ENCODE measurements at places on chromosomes 1 and 21.

GRCh38 chr1:222239130-222239529, 308.8 kb downstream of the HHIPL2 start:
- DNase-seq = no peak

- no peak for DNase-seq
Observed at GRCh38 chr1:22277662-22278061, 134.8 kb upstream of the WNT4 start.

DNA sequence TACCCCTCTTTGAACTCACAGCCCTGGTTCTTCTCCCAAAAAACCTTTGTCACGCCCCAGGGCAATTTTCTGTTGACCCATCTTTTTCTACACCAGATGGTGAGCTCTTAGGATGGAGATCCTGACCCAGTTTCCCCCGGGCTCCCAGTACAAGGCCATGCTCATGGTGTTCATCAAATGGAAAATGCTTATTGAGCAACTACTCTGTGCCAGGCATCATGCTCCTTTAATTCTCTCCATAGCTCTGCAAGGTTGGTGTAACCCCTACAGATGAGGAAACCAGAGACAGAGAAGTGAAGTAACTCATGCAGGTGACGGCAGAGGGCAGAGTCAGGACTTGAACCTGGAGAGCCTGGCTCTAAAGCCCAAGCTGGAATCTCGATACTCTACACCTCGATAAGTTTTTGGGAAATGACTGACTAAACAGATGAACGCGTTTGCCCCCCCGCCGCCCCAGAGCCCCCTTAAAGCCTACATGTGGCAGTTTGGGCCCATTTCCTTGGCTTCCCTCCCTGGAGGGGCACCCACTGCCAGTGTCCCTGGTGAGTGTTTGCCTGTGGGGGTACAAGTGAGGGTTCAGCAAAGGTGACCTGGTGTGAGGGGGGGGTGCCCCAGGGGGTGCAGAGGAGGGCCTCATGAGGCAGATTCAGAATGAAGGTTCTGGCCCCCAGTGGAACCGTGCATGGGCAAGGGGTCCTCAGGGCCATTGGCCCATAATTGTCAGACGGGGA, 30.2 kb upstream of the RUNX3 start:
- no peak for DNase-seq

GRCh38 chr1:6272452-6272851, 11.6 kb upstream of the GPR153 start:
- DNase-seq = no peak

DNA sequence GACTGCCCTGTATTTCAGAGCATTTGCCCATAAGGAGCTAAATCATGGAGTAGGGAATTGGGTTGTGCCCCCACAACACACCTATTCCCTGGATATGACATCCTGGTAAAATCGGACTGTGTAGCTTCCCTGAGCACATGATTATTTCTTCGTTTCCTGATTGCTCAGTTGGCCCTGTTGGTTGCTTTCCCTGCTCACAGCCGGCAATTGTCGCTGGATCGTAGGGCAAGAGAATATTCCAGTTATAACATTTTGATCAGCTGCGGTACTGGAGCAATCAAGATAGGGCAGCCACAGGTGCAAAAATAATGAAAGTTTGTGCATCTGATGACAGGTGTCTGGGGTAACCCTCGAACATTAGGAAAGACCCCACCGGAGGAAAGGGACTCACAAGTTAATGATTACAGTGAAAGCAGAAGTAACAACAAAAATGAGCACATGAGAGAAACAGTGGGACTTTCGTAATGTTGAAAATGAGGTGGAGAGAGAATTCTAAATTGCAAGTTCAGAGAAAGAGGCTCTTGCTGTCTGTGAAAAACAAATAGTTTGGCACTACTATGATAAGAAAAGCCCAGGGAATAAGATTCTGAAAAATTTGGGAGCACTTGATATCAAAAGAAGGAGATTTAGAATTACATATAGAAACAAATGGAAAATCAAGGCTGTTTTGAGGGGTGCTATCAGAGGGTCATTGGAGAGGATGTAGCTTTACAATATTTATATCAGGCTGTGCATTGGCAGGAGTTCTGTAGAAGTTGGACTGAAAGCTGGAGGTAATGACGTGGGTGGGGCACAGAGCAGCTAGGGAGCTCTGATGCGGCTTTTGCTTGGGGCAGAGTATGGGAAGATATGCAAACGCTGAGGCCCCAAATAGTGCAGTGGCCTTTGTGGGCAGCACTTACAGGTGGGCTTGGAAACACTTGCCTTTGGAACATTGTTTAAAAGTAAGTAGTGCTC, at the start of gene MAB21L3:
TSS of gene MAB21L3 (plus strand) at position 833 of the 957 bp plus-strand sequence. CDS start 1,217 bp downstream, outside the sequence.
- no peak for DNase-seq

- DNase-seq = no peak
Observed at GRCh38 chr1:35202048-35202719, 9.2 kb upstream of the SFPQ start.

DNA sequence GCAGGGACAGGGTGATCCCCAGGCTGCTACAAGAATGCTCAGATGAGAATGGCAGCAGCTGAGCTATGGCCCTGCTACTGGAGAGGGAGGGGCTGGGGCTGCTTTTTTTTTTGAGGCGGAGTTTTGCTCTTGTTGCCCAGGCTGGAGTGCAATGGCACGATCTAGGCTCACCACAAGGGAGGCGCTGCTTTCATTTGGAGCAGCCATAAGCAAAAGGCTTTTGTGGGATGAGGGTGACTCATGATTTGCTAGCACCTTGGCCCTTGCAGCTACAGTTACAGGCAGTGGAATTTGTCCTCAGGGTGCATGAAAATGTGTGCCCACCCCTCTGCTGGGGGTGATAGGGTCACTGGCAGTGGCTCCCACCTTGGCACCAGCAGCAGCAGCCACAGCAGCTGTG, 32.4 kb upstream of the CYP4A22 start:
- DNase-seq = no peak

DNA sequence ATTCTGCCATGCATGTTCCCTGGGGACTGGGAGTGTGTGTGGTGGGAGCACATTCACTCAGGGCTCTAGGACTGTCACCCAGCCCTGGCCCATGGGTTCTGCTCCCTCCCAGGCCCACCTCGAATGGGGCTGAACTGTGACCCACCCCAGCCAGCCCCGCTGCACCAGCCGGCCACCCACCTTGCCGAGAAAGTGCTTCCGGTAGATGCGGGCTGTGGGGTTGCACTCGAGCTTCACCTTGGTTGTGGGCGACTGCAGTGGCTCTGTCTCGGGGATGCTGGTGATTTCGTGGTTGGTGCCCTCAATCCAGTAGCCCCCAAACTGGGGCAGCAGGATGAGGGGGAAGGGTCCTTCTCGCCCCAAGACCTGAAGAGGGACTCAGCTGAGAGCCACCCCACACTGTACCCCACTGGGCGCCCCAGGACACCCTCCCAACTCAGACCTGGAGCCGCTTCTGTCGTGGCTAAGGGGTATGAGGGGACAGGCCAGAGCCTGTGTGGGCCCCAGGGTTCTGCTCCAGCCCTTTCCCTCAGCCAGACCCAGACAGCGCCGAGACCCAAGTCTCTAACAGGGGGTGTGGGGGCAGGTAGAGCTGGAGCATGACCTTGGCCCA, 51.9 kb downstream of the RAP1GAP start:
- DNase-seq = no peak

GRCh38 chr1:116722016-116722838, 32.0 kb upstream of the CD2 start:
- no peak for DNase-seq

DNA sequence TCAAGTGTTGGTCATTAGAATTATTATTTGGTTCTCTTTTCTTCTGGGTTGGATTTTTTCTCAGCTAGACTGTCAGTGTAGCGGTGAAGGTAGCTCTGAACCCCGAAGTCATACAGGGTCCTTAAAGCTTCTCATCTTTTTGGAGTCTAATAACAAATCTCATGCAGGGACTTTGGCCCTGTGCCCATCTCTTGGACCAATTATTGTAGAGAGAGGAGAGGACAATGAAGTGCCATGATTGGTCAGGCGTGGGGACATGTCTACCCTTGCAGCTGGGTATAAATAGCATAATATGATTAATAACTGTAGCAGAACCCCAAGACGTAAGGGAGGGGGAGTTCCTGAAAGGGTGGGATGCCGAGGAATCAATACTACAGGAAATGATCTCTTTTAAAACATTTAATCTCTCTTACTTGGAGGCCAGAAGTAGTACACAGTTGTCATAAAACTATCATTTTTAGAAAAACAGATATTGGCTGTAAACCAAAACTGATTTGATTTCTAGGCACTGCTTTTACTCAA, 8.8 kb downstream of the MAGI3 start:
- DNase-seq = no peak

DNA sequence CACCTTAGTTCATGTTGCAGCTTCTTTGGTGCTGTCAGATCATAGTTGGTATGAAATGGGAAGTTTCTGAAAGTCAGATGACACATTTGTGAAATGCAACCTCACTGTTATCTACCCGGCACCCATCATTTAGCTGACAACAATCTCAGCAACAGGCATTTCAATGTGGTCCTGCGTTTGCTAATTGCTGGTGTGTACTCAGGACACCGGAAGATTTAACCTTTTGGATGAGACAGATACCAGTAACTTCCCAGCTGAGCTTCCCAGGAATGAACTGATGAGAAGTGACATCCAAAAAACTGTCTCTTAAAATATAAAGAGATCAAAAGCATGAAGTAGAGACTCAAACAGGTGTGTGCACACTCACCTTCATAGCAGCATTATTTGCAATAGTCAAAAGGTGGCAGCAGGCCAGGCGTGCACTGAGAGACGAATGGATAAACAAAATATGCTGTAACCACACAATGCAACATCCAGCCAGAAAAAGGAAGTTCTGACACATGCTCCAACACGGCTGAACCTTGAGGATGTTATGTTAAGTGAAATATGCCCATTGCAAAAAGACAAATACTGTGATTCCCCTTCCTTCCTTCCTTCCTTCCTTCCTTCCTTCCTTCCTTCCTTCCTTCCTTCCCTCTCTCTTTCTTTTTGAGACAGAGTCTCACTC, 7.9 kb upstream of the CLDN14 start:
- DNase-seq = no peak

DNA sequence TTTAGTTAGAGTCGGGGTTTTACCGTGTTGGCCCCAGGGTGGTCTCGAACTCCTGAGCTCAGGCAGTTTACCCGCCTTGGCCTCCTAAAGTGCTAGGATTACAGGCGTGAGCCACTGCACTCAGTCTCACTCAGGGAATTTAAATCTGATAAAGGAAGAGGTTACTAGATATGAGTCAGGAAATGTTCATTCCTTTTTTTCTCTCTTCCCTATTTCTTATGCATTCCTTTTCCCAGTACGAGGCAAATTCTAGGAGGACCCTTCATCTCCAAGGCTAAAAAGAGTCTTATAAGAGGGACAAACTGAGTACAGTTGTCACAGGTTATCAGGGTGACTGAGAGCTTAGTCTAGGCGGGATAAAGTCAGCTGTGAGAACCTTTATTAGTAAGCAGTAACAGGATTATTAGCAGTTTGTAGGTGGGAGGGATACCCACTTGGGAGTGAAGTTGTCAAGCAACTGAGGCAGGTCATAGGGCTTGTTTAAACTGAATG, 9.1 kb downstream of the MACF1 start:
- no peak for DNase-seq

DNA sequence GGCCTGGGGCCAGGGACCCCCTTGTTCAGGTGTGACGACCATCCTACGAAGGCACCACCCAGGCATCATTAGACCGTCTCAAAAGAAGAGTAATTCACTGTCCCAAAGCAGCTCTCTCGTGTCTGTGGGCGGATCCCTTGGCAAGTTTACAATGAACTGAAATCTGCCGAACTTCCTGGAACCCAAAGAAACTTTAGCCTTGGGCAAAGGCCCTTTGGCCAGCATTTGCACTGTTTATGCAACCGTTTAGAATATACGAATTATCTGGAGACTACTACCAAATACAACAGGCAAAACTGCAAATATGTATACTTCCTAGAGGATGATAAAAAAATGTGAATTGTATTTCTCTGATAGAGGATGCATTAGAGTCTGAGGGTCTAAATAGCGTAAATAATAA, 1.4 kb upstream of the SOD1 start:
- no peak for DNase-seq

- DNase-seq = no peak
Observed at GRCh38 chr1:237903961-237904360, 13.2 kb upstream of the ZP4 start.

DNA sequence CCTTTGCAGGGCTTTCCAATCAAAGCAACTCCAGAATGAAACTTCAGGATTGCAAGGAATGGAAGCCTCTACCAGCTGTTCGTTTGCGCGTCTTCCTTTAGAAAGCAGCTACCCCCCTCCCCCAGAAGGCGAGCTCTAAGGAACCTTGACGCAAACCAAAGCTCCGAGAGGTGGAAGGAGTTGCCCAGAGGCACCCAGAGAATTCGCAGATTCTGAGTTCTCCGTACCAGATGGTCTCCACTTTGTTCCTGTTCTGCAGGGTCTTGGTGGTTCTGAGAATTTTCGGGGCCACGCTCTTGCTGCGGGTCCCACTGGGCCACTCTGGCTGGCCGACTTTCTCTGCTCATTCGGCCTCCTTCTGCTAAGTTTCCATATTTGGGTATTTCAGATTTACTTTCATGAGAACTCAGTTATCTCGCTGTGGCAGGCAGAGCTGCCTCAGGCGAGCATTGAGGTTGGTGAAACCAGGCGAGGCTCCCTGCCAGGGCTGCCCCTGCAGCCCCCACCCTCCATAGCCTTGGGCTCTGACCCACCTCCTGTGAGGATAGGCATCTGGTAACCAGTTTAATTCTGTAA, 801 bp downstream of the TRAF5 start:
- DNase-seq = no peak

DNA sequence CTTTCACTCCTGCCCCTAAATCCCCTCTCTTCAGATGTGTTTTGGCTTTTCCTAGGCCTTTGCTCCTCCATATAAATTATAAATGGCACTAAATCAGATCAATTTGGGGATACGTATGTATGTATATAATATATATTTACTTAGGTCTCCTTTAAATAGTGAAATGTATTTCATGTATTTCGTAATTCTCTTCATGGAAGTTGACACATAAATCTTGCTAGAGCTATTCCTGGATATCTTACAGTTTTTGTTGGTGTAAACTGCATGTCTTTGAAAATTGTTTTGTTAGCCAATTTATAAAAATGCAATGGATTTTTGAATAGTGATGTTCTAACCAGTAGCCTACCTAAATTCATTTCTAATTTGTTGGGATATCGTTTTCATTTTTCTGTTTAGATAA, 9.0 kb downstream of the RPF1 start:
- no peak for DNase-seq

GRCh38 chr1:46399307-46399706, 5.2 kb downstream of the FAAH start:
- DNase-seq = no peak

GRCh38 chr1:225746361-225747179, 31.1 kb upstream of the SRP9 start:
- DNase-seq = no peak

GRCh38 chr1:117664314-117664713, 58.5 kb downstream of the TENT5C start:
- DNase-seq = no peak

Data from esophagus squamous epithelium (tissue), 5 donors.